ENCODE measurements at places on chromosomes 6 and 20.

- DNase-seq, result no peak
These were observed 38.3 kb downstream of the SNX3 start for GRCh38 chr6:108222504-108222903.

DNA sequence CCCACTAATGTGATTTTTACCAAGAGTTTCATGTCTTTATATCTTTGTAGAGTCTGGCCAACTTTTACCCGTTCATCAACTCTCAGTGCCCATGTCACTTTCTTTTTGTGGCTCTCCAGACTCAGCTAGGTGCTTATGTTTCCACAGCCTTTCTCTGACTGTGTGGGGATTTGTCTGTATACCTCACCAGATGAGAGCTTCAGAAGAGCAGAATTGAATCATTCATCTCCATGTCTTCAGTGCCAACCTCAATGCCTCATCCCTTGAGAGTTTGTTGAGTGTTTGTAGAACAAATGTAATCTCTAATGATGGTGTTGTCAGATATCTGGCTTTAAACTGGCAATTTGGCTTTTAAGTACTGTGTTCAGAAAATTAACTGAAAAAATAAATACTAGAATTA lies 16.8 kb upstream of the CCN2 start:
- DNase-seq, result no peak

DNA sequence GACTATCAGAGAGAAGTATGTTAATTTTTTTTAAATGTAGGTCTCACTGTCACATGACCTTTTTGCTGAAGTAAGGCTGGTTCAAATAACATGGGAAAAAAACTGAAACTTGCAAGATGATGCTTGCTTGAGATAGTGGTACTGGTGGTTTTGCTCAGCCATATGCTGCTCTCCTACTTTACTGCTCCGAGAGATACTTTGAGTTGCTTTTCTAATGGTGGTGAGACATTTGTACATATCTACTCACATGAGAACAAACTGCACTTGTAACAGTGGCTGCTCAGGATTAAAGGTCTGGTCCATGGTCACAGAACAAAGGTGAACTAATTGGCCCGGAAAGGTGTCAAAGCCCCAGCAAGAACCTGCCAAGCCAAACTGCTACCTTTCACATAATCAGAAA lies 106.2 kb upstream of the BEND3 start:
- DNase-seq, result no peak

DNA sequence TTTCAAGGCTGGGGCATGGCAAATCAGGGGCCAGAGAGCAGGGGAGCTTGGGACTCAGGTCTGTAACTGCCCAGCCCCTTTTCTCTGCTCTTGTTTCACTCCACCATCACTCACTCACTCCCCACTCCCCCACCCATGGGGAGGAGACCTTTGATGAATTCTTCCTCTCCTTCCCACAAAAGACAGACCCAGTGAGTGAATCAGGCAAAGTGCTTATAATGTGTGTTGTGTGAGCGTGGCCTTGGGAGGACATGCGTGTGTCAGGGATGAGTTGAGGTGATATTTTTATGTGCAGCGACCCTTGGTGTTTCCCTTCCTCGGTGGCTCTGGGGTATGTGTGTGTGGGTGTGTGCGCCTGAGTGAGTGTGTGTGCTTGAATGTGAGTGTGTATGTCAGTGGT lies 1.0 kb upstream of the CUL9 start:
- no peak for DNase-seq

GRCh38 chr20:63067266-63067635 lies 60.5 kb upstream of the BHLHE23 start:
- no peak for DNase-seq

- no peak for DNase-seq
These were observed 40.8 kb downstream of the ITCH start for GRCh38 chr20:34403908-34404307.

DNA sequence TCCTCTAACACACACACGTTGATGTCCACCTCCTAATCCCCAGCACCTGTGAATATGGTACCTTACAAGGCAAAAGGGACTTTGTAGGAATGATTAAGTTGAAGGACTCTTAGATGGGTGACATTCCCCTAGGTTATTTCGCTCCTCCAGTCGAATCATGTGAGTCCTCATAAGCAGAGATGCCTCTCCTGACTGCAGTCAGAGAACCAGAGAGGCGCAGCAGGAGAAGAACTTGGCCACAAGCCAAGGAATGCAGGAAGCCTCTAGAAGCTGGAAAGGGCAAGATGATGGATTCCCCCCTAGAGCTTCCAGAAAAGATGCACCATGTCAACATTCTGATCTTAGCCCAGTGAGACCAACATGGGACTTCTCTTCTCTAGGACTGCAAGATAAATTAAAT lies 133.1 kb upstream of the PTPRT start:
- DNase-seq, result no peak

DNA sequence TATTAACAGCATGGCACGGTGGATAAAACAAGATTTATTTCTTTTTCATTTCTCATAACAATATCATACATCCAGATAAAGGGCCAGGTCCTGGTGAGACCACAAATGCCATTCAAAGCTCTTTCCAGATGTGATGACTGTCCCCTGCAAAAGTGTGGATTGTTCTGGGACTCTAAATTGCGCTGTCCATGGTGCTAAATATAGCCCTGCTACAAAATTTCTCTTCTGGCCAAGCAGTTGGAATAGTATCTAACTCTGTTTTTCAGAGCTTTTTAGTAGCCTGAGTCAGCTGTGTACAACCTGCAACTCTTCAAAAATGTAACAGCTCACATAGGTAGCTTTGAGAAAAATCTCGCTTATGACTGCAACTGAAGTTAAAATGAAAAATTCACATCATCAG lies 115.8 kb downstream of the MANEA start:
- DNase-seq, result no peak

DNA sequence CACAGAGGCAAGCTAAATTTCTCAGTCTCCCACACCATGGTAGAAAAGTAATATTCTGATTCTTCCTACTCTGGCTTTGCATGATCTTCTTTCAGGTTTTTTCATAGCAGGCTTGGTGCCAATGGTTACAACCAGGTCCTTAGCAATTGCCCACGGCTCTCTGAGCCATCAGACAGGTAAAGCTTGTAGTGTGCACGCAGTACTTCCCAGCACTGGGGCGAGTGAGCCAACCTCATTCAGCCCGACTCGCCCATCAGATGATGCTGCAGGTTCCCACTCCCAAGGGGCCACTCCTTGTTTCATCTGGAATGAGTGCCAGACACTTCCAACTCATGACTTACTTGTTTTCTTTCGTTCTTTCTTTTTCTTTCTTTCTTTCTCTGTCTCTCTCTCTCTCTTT lies 78.3 kb downstream of the PERP start:
- no peak for DNase-seq

DNA sequence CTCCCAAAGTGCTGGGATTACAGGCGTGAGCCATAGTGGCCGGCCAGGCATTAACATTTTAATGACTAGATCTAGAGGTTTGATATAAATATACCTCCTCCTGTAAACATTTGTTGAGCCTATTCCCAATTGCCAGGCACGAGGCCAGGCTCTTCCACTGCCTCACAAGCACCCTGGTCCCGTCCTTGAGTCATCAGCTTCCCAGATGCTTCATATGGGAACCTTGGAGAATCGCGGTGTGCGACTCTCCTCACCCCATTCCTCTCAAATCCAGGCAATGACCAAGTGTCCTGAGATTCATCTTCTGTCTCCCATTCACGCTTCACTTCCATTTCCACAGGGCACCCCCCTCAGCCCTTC lies 35.9 kb upstream of the PIM1 start:
- no peak for DNase-seq

DNA sequence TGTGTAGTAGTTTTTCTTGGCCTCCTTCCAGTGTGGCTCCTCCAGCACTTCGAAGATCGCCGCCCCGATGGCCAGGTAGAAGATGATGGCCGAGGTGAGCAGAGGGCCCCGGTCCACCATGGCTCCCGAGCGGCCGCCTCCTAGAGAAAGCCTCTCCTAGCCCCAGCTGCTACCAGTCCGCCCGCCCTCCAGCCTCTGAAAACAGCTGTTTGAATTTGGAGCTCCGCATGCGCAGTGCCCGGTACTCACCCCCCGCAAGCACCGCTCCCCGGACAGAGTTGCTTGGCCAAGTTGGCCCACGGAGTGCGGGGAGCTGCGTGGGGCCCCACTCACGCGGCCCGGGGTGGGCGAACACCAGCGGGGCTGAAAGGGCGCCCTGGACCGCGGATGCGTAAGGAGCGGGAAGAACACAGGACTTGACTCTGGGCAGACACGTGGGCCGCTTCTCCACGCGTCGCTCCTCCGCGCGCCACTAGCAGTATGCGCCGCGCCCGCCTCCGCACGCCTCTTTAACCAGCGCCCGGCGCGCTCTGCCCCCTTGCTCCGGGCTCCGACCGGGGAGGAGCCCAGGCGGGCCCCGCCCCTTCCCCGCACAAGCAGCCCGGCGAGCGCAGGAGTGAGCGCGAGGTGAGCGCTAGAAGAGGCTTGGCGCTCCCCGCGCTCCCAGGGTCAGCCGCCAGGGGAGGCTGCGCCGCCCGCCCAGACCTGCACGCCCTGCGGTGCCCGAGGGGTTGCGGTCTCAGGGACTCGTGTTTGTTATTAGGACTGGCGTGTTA lies at the start of gene KCNK5:
Gene KCNK5, minus strand, starts transcription at position 484 of the 776 bp plus-strand sequence. Its CDS starts 364 bp downstream, at position 120.
- peak; percentile 51 for DNase-seq

- no peak for DNase-seq
These were observed 403.4 kb downstream of the SYNE1 start for GRCh38 chr6:152233547-152234320.

- no peak for DNase-seq
These were observed 6.0 kb downstream of the PARD6B start for GRCh38 chr20:50737352-50737751.

GRCh38 chr20:20143646-20144045 lies 91.3 kb downstream of the CFAP61 start:
- no peak for DNase-seq

- DNase-seq, result no peak
These were observed 34.7 kb upstream of the EZR start for GRCh38 chr6:158853880-158854213.

- DNase-seq, result no peak
These were observed 3.5 kb downstream of the PLEKHG1 start for GRCh38 chr6:150603176-150603575.

DNA sequence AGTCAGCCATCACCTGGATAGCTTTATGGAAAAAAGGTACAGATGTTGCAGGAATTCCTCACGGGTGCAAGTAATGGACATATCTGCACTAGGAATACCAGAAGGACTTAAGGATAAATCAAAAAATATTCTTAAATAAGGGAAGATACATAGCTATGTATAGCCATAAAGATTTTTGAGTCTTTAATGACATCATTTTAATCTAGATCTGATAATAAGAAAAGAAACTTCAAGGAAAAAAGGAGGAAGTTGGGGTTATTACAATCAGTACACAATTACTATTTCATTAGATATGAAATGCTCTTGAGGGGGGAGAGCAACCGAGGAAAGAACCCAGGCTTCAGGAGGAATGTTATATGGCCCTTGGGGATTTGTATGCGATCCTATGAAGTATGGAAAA lies 110.2 kb downstream of the FOXC1 start:
- DNase-seq, result no peak

GRCh38 chr6:99588618-99589289 lies 17.9 kb upstream of the PRDM13 start:
- no peak for DNase-seq

DNA sequence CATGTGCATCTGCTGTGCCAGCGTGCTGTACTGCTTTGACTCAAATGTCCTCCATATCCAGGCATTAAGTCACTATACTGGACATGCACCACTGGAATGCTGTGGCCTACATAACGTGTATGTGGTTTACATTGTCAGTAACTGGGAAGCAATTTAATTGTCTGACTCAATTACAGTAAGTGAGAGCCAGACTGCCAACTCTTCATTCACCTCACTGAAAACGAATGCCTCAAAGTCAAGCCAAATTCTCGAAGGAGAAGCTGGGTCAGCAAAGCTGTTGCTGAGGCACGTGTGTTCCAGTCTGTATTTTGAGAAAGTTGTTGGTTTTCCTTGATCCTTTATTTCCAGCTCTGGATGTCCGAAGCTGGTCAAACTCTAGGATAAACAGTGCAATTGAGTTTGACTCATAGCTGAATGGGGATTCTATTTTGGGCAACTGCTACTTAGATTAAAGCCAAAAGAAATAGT lies 534.3 kb downstream of the COL12A1 start:
- no peak for DNase-seq

- DNase-seq, result no peak
These were observed 8.6 kb downstream of the GABRR1 start for GRCh38 chr6:89208551-89208950.

GRCh38 chr6:40164345-40164755 lies 230.1 kb upstream of the MOCS1 start:
- DNase-seq, result no peak

DNA sequence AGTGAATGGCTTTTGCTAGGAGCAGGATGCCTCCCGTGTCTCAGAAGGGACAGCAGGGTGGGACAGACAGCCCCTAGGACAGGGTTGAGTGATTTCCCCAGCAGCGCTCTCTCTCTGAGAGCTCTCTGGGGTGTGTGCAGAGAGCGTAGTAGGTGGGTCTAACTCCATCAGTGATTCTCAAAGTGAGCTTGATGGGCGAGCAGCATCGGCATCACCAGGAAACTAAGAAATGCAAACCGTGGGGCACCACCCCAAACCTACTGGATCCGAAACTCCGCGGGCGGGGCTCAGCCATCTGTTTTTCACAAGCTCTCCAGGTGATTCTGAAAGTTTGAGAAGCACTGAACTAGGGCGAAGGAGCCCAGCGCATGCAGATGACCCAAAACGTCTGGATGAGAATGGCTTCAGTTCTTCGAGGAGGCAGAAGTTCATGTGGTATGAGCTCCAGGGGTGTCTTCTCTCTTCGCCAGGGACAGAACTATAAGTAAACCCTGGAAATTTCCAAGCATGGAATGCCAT lies 119.6 kb upstream of the RNF24 start:
- DNase-seq, result no peak

GRCh38 chr6:26272171-26272637 lies 92.8 kb upstream of the BTN3A2 start:
- peak; percentile 89 for DNase-seq

GRCh38 chr6:144401736-144402733 lies 116.9 kb downstream of the UTRN start:
- no peak for DNase-seq

DNA sequence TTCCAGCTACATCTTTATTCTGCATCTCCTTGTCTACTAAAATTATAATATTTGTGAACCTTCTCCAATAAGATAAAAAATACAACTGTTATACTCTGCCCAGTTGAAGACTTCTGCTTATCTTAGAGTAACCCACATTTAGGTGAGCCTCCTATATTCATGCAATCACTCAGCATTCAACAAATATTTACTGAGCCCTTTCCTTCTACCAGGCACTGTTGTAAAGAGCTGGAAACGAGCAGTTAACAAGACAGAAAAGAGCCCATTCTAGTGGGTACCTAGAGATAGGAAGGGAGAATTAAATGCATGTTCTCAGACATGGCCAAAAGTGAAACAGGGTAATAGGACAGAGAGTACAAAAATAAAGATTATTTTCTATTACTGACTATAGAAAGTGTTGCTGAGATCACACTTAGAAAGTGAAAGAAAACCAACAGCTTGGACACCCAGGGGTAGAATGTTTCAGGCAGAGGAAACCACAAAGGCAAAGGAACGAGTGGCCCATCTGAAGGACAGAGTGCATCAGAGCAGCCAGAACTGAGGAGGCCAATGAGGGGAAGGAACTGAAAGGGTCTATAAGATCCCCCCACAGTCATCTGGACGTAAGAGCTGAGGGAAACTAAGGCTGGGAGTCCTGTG lies 50.8 kb upstream of the SMLR1 start:
- DNase-seq, result no peak

- DNase-seq, result no peak
These were observed 13.3 kb upstream of the RHAG start for GRCh38 chr6:49649988-49650387.

- peak; percentile 75 for DNase-seq
These were observed 139.9 kb downstream of the GRM4 start for GRCh38 chr6:34005901-34006531.

GRCh38 chr20:4176187-4176586 lies 160.8 kb upstream of the RNF24 start:
- DNase-seq, result no peak

- no peak for DNase-seq
These were observed 62.1 kb downstream of the FOXO3 start for GRCh38 chr6:108622641-108623298.

All from NCI-H2029 treated with DMSO at 0.1 percent for 48 hours (cell line).